ENCODE measurements at places on chromosomes 6 and 20. TPM values are rescaled to one million over a fixed set of nuclear protein-coding genes. Genes with fewer than 3 reads are reported as not detected.
A peak's percentile ranks its signal among the peaks of the same experiment; 100 is the strongest.

DNA sequence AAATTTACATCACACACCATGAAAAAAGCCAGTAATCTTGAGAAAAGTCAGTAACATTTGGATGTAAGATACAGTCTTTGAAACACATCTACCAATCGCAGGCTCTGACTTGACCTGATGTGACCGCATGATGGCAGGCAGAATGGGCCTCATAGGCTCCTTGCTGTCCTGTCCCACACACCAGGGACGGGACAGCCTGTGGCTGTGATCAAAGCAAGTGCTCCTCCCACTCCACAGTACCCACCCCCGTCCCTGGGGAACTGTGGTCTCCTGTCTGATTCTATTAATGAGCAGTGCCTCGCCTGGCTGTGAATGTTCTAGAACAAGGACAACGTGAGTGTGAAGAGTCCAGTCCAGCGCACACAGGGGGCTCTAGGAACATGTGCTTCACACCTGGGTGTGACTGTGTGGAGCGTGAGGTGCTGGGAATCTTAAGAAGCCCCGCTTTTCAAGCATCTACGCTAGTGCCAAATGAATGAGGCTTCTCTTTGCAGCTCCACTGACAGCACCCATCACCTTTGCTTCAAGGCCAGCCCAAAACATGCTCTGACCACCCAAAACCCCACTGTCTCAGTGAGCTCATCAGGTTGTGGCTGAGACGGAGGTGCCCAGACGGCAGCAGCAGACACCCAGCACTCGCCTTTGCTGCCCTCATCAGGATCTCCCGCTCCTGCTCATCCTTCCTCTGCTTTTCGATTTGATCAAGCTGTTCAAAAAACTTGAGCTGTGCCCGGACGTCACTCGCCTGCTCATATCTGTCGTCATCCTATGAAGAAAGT is 67.1 kb downstream of the TAF4 start:
- no peaks in the 10 kb centered on the region for H3K36me3 ChIP-seq
- no peak overlapping the region for H3K27ac ChIP-seq
- H3K4me3 ChIP-seq, result no peak overlapping the region
- H3K27me3 ChIP-seq, result no peaks in the 10 kb centered on the region

DNA sequence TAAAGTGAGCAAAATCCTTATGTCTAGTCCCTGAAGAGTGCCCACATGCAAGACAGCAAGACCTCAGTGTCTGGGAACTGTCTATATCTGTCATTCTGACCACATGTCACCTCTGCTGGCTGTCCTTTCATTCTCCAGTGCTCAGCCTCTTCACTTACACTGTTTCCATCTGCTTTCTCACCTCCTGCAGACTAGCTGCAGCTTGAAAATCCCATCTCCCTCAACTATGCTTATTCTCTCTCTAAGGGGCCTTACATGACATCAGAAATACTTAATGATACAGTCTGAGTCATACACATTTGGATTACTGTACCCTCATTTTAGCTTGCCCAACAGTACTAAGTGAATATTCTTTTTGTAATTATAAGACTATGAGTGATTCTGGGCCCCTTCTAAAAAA is 587.8 kb downstream of the EPM2A start:
- H3K27me3 ChIP-seq, result no peaks in the 10 kb centered on the region
- H3K36me3 ChIP-seq, result no peaks in the 10 kb centered on the region
- no peak for DNase-seq
- H3K27ac ChIP-seq, result peak overlapping the region; percentile 42

The ZNF311 gene
- polyA plus RNA-seq, result 7.0 TPM

The DOK5 gene
- 2.3 TPM for polyA plus RNA-seq

The C20orf144 gene
- polyA plus RNA-seq, result 0.45 TPM

- H3K36me3 ChIP-seq, result no peaks in the 10 kb centered on the region
- H3K27ac ChIP-seq, result no peak overlapping the region
- no peaks in the 10 kb centered on the region for H3K4me1 ChIP-seq
- DNase-seq, result no peak
- no peak overlapping the region for H3K4me3 ChIP-seq
Observed at GRCh38 chr6:25441663-25442270, 162.6 kb downstream of the CARMIL1 start.

DNA sequence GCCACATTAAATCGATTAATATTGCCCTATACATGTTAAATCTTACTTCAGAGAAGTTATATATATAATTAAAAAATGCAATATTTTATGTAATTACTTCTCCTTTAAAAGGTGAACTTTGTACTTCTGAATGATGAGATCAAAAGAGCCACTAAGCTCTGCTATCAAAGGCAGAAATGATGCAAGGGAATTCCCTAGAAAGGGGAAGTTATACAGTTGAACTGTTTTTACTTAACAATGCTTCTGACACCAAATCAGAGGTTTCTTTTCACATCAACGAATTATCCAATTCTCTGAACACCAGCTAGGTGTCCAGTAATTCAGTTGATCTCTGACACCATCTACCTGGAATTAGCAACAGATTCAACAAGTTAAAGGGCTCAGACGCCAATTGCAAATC is 319.9 kb upstream of the TSHZ2 start:
- DNase-seq, result no peak
- H3K4me1 ChIP-seq, result no peaks in the 10 kb centered on the region
- H3K36me3 ChIP-seq, result no peaks in the 10 kb centered on the region
- H3K4me3 ChIP-seq, result no peak overlapping the region
- no peak overlapping the region for H3K27ac ChIP-seq

DNA sequence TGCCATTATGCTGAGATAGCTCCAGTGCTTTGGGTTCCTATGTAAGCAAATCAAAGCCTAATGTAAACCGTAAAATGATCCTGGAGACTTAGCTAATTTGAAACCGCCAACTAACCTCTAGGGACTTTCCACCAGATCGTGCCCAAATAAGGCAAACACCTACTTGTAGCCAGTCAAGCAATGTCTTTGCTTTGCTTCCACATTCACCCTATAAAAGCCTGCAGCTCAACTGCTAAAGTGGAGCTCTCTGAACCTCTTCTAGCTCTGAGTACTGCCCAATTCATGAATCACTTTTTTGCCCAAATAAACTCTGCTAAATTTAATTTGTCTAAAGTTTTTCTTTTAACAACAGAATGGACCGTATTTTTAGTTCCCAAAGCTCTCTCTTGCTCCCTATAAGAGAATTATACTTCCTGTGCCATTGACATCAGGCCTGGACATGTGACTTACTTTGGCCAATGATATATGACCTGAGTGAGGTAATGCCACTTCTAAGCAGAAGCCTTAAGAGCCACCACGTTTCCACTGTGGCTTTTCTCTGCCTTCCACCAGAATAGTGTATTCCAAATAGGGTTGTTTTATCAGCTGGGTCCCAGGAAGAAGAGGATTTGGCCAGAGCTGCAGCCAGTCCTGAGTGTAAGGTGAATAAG is 34.8 kb upstream of the PSMF1 start:
- H3K36me3 ChIP-seq, result no peaks in the 10 kb centered on the region
- H3K27ac ChIP-seq, result no peak overlapping the region
- H3K4me3 ChIP-seq, result no peak overlapping the region
- DNase-seq, result no peak
- no peaks in the 10 kb centered on the region for H3K4me1 ChIP-seq

The NNAT gene
- polyA plus RNA-seq, result 53.3 TPM

GRCh38 chr6:158002951-158003853 is 21.5 kb downstream of the SYNJ2 start:
- DNase-seq, result peak; percentile 89
- peak overlapping the region; percentile 69 for H3K27ac ChIP-seq
- no peaks in the 10 kb centered on the region for H3K36me3 ChIP-seq
- no peaks in the 10 kb centered on the region for H3K27me3 ChIP-seq
- no peak overlapping the region for H3K4me3 ChIP-seq

The SH3BGRL2 gene
- 45.7 TPM for polyA plus RNA-seq

DNA sequence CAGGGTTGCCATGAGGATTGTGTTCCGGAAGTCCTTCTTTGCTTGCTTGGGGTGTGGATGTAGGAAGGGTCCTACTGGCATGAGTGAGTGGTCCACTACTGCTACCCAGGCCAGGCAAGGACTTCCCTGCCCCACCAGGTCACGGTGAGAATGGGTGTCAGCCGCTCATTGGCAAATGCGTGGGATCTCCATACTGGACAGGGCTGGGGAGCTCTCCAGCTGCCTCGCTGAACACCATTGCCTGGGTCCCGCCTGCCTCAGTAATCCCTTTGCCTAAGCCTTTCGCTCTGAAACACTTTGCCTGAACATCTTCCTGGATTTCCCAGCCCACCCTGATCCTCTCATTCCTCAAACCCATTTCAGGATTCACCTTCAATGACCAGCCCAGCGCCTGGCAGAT is 59.5 kb downstream of the CTCFL start:
- no peaks in the 10 kb centered on the region for H3K4me1 ChIP-seq
- no peak for DNase-seq
- H3K27me3 ChIP-seq, result peaks cover 24% of the 10 kb centered on the region
- no peak overlapping the region for H3K4me3 ChIP-seq
- H3K27ac ChIP-seq, result no peak overlapping the region

The GCNT2 gene
- polyA plus RNA-seq, result 14.7 TPM

Measured in left lung (tissue), 14 donors.